ENCODE measurements at places on chromosomes 11 and 22.

- no peak for DNase-seq
Observed at GRCh38 chr22:24413736-24414385, 13.5 kb upstream of the ADORA2A start.

GRCh38 chr22:45413013-45413367 lies 409 bp downstream of the SMC1B start:
- DNase-seq, result no peak

- no peak for DNase-seq
Observed at GRCh38 chr11:73236205-73236765, 18.2 kb downstream of the P2RY2 start.

DNA sequence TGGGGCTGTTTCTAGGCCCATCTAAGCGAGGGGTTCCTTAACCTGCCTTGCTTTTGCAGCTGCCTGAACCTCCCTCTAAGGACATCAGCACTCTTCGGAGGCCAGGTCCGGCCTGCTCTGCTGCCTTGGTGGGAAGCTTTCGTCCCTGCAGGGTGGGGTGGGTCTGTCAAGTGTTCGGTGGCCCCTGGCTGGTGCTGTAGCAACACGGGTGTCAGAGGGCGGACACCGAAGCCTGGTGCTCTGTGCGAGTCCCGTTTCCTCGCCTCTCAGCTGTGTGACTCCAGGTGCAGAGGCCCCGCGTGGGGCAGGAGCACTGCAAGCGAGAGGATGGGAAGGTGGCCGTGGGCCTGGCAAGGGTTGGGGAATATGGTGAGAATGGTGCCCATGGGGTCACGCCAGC lies 64.6 kb downstream of the CDKN1C start:
- no peak for DNase-seq

GRCh38 chr11:102761646-102762238 lies 18.7 kb downstream of the MMP10 start:
- peak; percentile 53 for DNase-seq

- DNase-seq, result no peak
Observed at GRCh38 chr11:130425156-130425555, 3.3 kb downstream of the ADAMTS8 start.

GRCh38 chr11:118319337-118319707 lies 14.8 kb downstream of the CD3E start:
- no peak for DNase-seq

DNA sequence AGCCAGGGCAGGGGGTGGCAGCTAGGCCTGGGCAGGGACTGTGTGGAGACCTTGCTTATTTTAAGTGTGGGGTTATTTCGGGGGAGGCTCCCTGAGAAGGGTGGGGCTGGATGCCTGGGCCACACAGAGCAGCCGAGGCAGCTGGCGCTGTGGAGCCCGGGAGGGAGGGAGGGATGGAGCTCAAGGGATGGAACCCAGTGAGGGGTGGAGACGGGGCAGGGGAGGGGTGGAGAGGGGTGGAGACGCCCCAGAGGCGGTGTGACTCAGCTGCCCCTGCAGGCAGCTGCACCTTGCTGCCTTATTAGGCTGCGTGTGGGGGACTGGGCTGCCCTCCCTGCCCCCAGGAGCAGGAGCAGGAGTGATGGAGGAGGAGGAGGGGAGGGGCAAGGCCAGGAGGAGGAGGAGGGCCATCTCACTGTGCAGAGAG lies 9.8 kb upstream of the TSSC4 start:
- DNase-seq, result peak; percentile 31

DNA sequence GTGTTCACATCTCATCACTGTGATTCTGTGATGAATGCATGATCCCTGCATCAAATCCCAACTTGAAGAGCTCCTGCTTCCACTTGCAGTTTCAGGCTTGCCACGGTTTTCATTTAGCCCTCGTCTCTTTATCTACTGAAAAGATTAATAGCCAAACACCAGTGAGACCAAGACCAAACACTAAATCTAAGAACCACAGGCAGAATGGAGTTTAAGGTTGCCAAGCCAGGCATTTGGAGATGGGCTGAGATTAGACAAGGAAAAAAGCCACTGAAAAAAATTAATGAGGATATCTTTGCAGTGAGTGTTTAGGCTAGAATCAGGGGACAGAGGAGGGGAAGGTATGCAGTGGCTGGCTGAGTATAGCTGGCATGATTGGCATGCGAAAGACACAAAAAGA lies 227.2 kb upstream of the BLID start:
- no peak for DNase-seq

GRCh38 chr11:61541598-61541997 lies 33.0 kb downstream of the LRRC10B start:
- no peak for DNase-seq

GRCh38 chr11:130522284-130522961 lies 74.0 kb downstream of the ADAMTS15 start:
- DNase-seq, result peak; percentile 80

DNA sequence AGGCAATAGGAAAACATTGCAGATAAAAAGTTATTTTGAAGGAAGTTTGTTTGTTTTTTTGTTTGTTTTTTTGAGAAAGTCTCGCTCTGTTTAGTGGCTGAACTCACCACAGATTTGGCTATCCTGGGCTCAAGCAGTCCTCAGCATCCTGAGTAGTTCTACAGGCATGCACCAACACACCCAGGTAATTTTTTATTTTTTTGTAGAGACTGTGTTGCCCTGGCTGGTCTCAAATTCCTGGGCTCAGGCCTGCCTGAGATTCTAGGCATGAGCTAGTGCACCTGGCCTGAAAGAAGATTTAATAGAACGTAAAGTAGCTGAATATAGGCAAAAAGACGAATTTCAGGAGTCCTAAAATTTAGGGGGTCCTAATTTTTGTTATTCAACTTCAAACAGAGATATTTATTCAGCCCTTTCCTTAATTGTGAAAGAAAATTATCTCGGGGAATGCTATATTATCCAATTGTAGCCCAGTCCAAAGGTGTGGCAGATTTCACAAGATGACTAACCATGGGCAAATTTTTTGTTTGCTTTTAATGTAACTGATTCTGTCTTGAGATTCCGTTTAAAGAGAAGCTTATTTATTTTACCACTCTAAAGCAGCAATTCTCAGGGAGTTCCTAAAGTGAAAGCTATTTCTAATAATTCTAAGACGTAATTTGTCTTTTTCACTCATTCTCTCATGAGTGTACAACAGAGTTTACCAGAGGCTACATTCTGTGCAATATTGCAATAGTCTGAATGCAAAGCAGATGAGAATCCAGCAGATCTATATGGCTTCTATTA lies 940 bp downstream of the IL18 start:
- no peak for DNase-seq

DNA sequence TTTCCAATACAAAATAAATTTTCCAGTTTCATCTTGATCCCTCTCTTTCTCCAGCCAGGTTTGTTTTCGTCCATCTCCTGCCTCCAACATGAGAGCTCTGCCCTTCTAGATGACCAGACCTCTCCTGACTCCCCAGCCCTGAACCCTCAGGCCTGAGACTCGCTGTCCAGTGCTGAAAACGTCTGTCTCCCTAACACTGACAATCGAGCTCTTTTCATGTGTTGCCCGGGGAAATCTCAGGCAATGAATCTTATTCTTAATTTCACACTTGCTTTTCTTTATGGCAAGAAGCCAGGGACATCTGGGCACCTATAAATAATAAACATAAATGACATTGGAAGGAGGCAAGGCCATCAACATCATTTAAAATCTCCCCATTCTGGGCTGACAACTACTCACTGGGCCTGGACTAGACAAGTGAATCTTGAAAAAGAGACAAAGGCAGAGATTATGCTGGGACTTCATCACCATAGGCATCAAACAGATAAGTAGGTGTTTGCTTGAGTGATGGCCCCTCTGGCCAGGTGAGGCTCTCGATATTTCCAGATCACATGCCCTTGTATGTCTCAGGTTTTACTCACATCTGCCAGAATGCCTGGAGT lies 274.5 kb upstream of the B3GAT1 start:
- no peak for DNase-seq

DNA sequence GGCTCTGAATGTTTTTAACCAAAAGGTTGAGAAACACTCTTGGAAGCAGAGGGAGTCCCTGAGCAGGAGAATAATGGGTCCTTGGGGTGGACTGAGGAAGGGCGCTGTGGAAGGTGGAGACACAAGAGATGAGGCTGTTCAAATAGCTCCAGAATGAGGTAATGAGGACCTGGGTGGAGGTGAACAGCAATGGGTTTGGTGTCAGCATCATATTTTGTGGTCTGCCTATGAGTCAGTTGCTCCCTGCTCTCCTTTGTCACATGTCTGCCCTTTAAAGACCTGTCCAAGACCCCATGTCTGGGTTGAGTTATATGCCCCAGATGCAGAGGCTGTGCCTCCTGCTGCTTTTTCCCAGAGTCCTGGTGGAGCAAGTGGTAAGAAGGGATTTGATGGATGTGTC lies 113.6 kb downstream of the BARX2 start:
- no peak for DNase-seq

DNA sequence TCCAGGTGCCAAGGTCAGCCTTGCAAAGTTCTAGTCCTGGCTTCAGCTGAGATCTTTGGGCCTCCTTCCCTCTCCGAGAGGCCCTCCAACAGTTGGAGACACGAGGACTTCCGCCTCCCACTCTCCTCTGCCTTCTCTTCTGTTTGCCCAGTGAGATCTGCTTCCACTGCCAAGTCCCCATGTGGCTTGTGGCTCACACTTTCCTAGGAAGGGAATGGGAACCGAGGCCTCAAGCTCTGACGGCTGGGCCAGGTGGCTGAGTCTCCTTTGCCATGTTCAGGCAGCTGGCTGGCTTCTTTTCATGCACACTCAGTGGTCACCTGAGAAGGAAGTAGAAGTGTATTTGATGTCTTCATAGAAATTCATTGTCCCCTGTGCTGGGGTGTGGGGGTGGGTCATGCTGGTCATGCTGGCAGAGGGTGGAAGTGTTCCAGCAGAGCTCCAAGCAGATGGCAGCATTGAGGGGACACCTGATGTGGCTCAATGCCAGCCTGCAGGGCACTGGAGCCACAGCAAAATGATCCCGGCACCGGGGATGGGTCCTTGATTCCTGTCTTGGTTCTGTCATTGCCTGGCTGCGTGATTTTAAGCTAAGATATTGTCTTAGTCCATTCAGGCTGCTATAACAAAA lies 130.4 kb downstream of the ADAMTS15 start:
- no peak for DNase-seq

- DNase-seq, result no peak
Observed at GRCh38 chr11:16873289-16873688, 134.8 kb downstream of the C11orf58 start.

DNA sequence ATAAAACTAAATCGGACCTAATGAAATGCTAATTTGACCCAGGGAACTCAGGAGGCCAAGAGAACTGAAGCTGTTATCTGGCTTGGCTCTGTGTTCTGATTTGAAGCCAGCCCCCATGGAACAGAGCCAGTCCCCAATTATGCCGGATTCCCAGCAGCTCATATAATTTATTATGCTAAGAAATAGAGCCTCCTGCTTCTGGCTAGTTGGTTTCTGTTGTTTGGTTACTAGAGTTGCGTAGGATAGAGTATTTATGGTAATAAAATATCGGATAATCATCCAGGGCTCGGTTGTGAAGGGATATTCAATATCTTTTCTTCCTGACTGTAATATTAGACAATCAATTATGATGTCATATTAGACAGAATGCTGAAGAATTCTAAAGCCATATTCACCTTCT lies 120.4 kb upstream of the TTC12 start:
- no peak for DNase-seq

- no peak for DNase-seq
Observed at GRCh38 chr22:49866646-49867045, 13.0 kb downstream of the ZBED4 start.

- DNase-seq, result no peak
Observed at GRCh38 chr11:84437071-84437980, 1151.2 kb upstream of the CCDC90B start.

GRCh38 chr11:749731-750130 lies 2.5 kb downstream of the TALDO1 start:
- no peak for DNase-seq

DNA sequence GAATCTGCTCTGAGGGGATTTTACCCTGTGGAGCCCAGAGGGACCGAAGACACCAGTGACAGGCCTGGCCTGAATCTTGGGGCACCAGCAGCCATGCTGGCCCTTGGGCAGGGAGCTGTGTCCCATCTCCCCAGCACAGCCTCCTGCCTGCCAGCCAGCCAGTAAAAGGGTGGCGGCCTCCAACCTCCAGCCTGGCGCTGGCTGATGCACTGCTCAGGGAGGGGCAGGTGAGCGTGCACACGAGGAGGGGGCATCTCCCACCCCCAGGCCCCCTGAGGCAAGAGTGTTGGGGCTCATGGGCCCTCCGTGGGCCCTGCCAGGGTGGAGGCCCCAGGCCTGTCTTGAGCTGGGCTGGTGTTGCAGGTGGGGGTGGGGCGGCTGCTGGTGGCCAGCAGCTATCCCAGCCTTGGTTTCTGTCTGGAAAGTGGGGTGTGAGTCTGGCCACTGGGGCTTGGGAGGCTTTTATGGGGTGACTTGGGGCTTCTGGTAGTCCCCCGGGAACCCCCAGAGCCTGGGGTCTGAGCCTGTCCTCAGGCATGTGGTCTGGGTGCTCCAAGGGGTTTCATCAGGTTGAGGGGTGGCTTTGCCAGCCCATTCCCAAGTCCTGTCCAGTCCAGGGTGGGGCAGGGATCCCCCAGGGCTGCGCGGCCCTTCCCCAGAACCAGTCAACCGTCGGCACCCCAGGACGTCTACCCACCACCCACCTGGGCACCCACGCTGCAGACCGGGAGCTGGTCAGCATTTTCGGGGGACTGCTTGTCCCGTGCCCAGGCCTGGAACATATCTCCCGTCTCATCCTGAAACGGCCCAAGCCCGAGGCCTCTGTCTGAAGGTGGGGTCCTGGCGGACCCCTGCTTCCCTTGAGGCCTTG lies 17.8 kb downstream of the TSPAN4 start:
- no peak for DNase-seq

DNA sequence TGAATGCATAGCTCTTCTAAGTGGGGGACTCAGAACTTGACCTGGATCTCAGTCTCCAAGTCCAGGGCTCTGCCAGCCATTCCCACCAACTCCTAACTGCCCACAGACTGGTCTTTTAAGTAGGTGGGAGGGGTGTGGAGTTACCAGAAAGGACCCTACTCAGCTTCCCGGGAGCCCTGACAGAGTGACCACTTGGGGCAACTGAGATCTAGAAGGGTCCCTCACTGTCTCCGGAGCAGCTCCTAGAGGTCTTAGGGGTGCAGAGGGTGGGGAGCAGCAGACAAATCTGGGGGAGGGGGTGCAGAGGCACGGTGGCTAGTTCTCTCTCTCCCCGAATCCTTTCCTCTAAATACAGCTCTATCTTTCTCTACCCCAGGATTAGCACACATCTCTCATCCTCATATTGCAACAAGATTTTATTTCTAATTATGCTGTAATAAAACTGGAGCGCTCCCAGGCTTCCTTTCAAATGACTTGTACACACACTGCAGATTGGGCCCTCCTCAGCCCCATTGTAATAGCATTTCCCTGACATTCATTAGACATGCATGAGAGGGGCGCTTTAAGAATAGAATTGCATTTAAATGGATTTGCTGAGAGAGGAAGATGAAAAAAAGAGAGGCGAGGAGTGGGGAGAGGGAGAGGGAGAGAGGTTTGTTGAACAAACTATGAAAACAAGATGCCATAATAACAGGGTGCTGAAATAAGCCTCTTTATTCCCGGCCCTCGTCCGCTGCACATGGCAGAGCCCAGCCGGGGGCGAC lies 219.0 kb downstream of the CEP164 start:
- no peak for DNase-seq

Measured in lung microvascular endothelial cell (primary cell).